Left lung (tissue), 14 donors: ENCODE measurements at places on chromosomes 12 and 14. TPM values are rescaled to one million over a fixed set of nuclear protein-coding genes. Genes with fewer than 3 reads are reported as not detected.

- no peak for DNase-seq
These were observed 11.2 kb upstream of the CDC42BPB start for GRCh38 chr14:103068351-103069073.

DNA sequence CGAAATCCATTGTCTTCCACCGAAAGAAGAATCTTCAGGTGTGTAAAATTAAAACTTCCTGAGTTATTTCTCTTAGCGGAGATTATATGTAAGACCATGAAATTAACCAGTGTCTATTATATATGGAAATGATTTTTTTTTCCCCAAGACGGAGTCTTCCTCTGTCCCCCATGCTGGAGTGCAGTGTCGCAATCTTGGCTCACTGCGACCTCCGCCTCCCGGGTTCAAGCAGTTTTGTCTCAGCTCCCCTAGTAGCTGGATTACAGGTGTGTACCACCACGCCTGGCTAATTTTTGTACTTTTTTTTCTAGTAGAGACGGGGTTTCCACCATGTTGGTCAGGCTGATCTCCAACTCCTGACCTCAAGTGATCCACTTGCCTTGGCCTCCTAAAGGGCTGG lies 2.8 kb downstream of the RAN start:
- DNase-seq, result no peak

GRCh38 chr14:104994978-104995377 lies 9.4 kb downstream of the CLBA1 start:
- DNase-seq, result no peak

- no peak for DNase-seq
These were observed 192.8 kb downstream of the NTF3 start for GRCh38 chr12:5624486-5625272.

GRCh38 chr12:50066402-50066801 lies 9.0 kb downstream of the ASIC1 start:
- DNase-seq, result no peak

Gene SLCO1B1
- polyA plus RNA-seq, result not detected

Gene NAV3
- polyA plus RNA-seq, result 5.4 TPM
